SJSA1 (cell line): ENCODE measurements at places on chromosomes 7 and 10. TPM values are rescaled to one million over a fixed set of nuclear protein-coding genes. Genes with fewer than 3 reads are reported as not detected.

DNA sequence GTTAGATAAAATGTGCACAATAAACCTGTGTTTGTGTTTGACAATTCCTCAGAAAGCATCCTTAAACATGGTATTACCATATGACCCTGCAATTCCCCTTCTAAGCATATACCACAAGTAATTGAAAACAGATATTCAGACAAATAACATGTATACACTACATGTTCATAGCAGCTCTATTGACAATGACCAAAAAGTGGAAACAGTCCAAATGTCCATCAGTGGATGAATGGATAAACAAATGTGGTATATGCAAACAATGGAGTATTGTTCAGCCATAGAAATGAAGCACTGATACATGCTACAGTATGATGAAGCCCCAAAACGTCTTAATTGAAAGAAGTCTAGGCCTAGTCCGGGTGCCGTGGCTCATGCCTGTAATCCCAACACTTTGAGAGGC, 280.1 kb downstream of the OTUD1 start:
- DNase-seq = no peak

DNA sequence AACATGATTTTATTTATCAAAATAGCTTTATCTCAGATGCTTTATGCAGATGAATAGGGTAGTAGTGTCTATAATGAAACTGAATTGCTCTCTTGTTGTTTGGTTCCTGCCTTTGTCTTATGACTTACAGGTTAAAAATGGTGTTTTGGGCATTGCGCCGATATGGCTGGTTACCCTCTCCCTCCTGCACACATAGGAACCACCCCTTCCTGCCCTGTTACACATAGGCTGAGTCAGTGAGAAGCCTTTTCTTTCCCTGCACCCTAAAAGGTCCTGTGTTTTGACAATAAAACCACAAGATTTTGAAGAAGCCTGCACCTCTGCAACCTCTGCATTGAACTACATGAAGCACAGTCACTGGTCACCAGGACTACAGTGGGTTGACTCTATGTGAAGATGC, 655.8 kb upstream of the ANKRD30A start:
- DNase-seq = no peak

GRCh38 chr10:129799942-129800341, 164.1 kb downstream of the EBF3 start:
- no peak for DNase-seq

- DNase-seq = no peak
Measured at GRCh38 chr7:119640861-119641260, 632.1 kb upstream of the KCND2 start.

- no peak for DNase-seq
Measured at GRCh38 chr10:53441843-53442242, 669.3 kb upstream of the MBL2 start.

- no peak for DNase-seq
Measured at GRCh38 chr10:75238182-75239095, 2.7 kb upstream of the COMTD1 start.

DNA sequence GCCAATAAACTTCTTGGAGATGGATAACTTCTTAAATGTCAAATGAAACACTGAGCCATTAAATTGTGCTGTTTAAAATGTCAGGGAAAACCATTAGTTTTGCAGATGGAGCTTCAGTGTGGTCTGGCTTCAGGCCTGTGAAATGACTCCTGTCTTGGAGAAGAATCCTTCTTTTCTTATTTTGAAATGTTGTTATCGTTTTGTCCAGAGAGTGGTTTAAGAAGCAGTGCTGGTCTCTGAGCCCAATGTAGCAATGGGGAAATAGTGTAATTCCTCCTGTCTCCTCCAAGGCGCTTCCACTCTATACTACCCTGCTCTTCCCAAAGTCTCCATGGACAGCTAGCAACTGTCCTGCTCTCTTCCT, 177.6 kb downstream of the REEP3 start:
- DNase-seq = no peak

DNA sequence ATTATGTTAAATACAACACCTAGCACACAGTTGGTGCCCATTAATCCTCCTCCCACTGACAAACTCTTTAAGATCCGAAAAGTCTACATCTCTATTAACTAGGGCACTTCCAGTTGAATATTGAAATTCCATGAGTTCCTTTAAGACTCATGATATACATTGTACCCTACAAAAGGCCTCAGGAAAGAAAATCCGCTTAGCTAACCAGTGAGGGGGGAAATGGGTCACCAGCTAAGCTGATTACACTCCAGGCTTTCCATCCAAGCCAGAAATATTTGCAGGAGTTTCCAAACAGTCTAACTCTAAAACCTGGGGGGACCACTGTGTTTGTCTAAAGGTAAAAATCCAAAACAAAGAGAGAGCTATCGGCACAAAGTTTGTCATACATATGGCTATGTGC, 1.3 kb upstream of the LRIT2 start:
- no peak for DNase-seq

- DNase-seq = no peak
Measured at GRCh38 chr7:70597066-70597465, 534.9 kb upstream of the GALNT17 start.

GRCh38 chr7:142908921-142909890, 23.7 kb upstream of the TRPV6 start:
- peak; percentile 11 for DNase-seq

The INTS1 gene
- 34.9 and 36.8 TPM in 2 replicates for total RNA-seq

The H2AZ2 gene
- 436 and 536 TPM in 2 replicates for total RNA-seq
